Tongue (tissue), 3 donors: ENCODE measurements at places on chromosomes 1 and 21. TPM values are rescaled to one million over a fixed set of nuclear protein-coding genes. Genes with fewer than 3 reads are reported as not detected.

The IFNAR2 gene
- 10.4 TPM for total RNA-seq

The PWP2 gene
- 26.0 TPM for total RNA-seq

The HRNR gene
- not detected for total RNA-seq

The OPTC gene
- total RNA-seq: not detected

The LCE1E gene
- not detected for total RNA-seq

The TMEM51 gene
- total RNA-seq: 4.4 TPM

The TMEM269 gene
- not detected for total RNA-seq

The LCE1F gene
- total RNA-seq: not detected

The HES5 gene
- total RNA-seq: 2.8 TPM

The FLVCR1 gene
- total RNA-seq: 12.3 TPM

The BSND gene
- total RNA-seq: not detected

The TAL1 gene
- total RNA-seq: 3.6 TPM

The S100A14 gene
- total RNA-seq: 40.9 TPM

The NBPF4 gene
- not detected for total RNA-seq

The DENND2D gene
- 12.0 TPM for total RNA-seq

The SLAMF7 gene
- total RNA-seq: 0.41 TPM

The EPS8L3 gene
- not detected for total RNA-seq

The C1QC gene
- total RNA-seq: 20.5 TPM

The WNT3A gene
- total RNA-seq: 1.6 TPM

The SV2A gene
- total RNA-seq: 3.7 TPM

The ENAH gene
- 107 TPM for total RNA-seq

The KCNK2 gene
- total RNA-seq: 1.5 TPM

The NUP210L gene
- 0.21 TPM for total RNA-seq

The SAMD13 gene
- 5.9 TPM for total RNA-seq

The UBE4B gene
- 32.2 TPM for total RNA-seq

The TMEM61 gene
- not detected for total RNA-seq

The NCSTN gene
- 93.2 TPM for total RNA-seq

The PBX1 gene
- total RNA-seq: 105 TPM

The F3 gene
- 15.3 TPM for total RNA-seq

The NRDC gene
- total RNA-seq: 114 TPM

The CLCNKA gene
- total RNA-seq: 0.41 TPM

The TIPRL gene
- 38.7 TPM for total RNA-seq

The C1orf159 gene
- total RNA-seq: 3.8 TPM
